Adrenal gland (tissue), 19 donors: ENCODE measurements at places on chromosomes 4 and X. TPM values are rescaled to one million over a fixed set of nuclear protein-coding genes. Genes with fewer than 3 reads are reported as not detected.

DNA sequence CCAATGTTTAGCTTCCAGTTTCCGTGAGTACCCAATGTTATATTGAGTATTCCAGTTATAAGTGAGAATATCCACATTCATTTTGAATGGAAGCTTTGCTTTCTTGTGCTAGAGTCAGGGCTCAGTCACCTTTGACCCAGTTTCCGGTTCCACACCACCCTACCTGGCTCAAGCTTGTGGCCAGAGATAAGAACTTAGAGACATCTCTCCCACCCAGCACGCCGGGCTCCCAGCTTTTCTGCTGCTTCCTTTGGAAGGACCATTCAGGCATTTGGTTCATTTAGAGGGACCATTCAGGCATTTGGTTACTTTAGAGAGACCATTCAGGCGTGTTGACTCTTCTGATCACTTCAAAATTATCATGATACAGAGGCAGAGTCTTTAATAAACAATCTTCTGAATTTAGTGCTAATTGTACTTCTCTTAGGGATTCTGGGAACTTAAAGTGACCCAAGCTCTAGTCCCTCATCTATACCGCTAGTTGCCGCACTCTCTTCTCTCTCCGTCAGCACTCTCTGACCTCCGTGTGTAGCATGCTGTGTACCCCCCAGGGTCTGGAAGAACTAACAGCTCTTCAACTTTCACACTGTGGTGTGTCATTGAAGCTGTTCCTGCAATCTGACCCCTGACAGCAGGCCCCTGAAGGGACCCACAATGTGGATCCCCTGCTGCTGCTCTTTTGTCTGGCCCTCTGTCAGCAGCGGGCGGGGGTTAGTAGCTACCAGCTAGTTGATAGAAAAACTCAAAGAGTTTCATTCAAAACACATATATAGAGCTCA lies 943.1 kb downstream of the ARAP2 start:
- no peaks in the 10 kb centered on the region for H3K27me3 ChIP-seq
- no peak overlapping the region for H3K4me3 ChIP-seq
- no peak for DNase-seq
- no peak overlapping the region for H3K27ac ChIP-seq

GRCh38 chrX:49060914-49061313 lies 2.1 kb downstream of the CCDC120 start:
- no peak for DNase-seq
- H3K4me1 ChIP-seq, result no peaks in the 10 kb centered on the region
- no peaks in the 10 kb centered on the region for H3K36me3 ChIP-seq
- no peak overlapping the region for H3K27ac ChIP-seq
- H3K27me3 ChIP-seq, result no peaks in the 10 kb centered on the region

The SSR4 gene
- total RNA-seq, result 524 TPM

DNA sequence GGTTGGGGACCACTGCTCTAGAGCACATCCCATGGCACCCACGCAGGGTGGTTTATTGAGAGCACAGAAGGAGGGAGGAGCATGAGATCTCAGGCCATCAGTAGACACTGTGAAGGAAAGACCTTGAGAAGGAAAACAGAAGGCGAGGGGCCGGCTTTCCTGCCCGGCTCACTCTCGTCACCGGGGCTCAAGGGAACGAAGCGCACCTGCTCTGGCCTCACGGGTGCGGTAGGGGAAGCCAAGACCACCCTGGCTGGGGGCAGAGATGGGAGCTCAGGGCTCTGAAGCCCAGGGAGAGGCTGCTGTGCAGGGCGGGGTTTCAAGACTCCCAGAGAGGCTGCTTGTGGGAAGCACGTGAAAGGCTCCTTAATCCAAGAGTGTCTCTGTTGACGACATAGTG lies 105.9 kb downstream of the TNIP2 start:
- H3K4me3 ChIP-seq, result no peak overlapping the region
- DNase-seq, result no peak
- no peak overlapping the region for H3K27ac ChIP-seq
- H3K27me3 ChIP-seq, result no peaks in the 10 kb centered on the region
- no peaks in the 10 kb centered on the region for H3K4me1 ChIP-seq
- H3K36me3 ChIP-seq, result no peaks in the 10 kb centered on the region

The ODAM gene
- total RNA-seq, result not detected
